GM23338 (cell line): ENCODE measurements at places on chromosomes 11 and 22.

- no peak for DNase-seq
Measured at GRCh38 chr11:109075976-109076375, 346.0 kb upstream of the C11orf87 start.

DNA sequence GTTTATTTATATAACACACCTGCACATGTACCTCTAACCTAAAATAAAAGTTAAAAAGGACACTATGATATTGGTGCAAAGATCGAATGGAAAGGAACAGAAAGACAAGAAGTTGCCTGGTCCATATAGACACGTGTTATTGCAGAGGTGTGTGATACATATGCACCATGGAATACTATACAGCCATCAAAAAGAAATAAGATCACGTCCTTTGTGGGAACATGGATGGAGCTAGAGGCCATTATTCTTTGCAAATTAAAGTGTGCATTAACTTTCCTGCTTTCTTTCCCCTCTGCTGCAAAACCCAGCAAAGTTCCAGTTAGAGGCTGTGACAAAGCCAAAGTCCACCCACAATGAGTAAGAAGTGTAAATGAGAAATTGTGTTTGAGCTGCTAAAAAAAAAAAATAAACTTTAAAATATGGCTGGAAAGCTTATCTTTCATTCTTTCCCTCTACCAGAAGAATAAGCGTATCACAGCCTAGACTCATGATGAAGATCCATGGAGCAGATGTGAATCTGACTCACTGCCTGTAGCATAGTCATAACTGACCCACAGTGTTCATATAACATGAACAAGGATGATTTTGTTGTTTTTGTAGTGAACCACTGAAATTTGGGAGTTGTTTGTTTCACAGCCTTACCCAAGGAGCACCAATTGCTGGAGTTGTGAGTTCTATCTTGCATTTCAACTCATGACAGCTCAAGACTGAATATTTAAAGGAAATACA lies 9.6 kb downstream of the OR52K1 start:
- no peak for DNase-seq

DNA sequence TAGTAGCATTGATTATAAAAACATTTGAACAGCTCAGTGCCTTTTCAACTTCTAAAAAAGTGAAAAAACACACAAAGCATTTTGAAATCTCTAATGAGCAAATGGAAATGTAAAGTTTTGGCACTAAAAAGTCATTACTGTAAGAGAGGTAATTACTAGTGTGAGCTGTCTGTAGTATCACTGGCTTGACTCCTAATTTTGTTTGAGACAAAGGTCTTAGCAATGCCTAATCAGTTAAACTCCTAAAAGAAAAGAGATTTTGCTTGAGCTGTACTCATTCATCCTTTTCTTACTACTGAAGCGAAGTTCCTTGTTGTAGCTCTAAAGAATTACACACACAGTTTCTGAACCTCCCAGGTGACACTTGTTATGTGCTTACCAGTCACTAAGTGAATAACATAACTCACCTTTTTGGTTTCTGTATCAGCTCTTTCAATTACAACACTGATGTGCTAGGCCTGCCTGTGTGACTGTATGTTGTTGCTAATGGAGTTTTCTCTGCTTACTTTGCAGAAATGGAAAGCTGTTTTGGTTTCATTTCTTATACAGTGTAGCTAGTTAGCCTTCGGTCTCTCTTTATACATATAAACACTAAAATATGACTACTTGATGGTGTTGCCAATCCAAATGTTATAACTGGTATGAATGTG lies 924.4 kb upstream of the TENM4 start:
- no peak for DNase-seq

GRCh38 chr22:30187094-30187493 lies 59.5 kb downstream of the LIF start:
- no peak for DNase-seq

- no peak for DNase-seq
Measured at GRCh38 chr11:35317253-35317652, 102.1 kb downstream of the SLC1A2 start.

- no peak for DNase-seq
Measured at GRCh38 chr11:68014157-68014946, 4.2 kb downstream of the ALDH3B1 start.

GRCh38 chr11:46038529-46038928 lies 82.7 kb downstream of the PHF21A start:
- no peak for DNase-seq

GRCh38 chr22:37533995-37534394 lies 14.8 kb upstream of the CARD10 start:
- no peak for DNase-seq

- no peak for DNase-seq
Measured at GRCh38 chr11:134724779-134725140, 312.7 kb upstream of the B3GAT1 start.

GRCh38 chr22:48891688-48892577 lies 935.7 kb downstream of the BRD1 start:
- no peak for DNase-seq

DNA sequence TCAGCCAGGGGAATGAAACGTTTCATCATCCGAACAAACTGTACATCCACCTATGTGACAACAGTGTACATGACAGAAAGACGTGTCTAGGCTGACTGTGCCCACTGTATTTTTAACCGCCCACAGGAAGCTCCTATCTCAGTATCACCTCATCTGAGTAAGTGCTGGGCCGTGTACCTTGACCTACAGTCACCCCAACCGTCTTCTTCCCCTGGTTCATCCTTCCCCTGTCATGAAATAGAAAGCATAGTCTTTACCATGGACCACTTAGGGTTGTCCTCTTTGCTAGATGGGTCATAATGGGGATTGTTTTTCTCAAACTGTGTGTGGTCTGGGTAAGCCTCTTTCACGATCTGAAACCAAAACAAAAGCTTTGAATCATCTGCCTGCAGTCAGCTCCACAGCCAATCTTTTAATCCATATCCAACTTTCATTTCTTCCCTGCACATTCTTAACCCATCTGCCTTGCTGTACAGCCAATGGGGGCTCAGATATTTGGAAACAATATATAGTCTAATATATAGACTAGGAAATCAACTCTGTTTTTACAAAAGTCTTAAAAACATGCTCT lies 4.2 kb downstream of the THYN1 start:
- DNase-seq: no peak

DNA sequence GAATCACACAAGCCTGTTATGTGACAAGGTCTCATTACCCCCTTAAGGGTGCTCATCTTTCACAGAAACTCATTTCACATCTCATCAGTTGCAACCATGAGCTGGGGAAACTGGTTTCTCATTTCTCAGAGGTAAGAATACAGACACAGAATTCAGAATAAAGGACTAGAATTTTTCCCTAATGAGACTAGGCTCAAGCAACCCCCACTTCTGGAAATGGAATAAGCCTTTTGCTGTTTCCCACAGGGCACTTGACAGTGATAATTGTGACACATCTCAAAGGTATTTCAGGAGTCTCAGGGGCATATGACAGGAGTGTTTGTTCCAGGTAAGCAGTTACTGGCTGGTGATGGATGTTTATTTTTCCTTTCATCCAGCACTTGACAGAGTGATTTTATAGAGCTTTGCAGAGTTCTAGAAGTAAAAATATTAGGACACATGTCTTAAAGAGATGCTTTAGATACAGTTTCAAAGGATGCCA lies 112.9 kb upstream of the DDI1 start:
- peak; percentile 7 for DNase-seq

GRCh38 chr11:45663486-45664375 lies 1.7 kb downstream of the CHST1 start:
- no peak for DNase-seq

- no peak for DNase-seq
Measured at GRCh38 chr11:35794333-35794732, 131.8 kb downstream of the TRIM44 start.

DNA sequence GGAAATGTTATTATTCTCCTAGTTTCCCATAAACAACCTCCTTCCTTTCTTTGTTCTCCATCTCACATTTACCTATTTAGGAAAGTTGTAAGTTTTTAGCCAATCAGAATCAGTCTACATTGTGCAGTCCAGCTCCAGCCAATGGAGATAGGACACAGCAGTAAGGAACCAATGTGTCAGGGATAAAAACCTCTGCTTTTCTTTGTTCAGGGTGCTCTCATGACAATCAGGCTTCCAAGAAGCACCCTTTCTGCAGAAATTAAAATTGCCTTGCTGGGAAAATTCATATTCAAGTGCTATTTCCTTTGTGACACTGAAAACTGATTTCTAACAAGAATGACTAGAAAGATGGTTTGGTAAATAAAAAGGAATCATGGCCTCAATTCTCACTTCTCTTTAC lies 14.6 kb downstream of the SCGB2A1 start:
- peak; percentile 27 for DNase-seq

- DNase-seq: no peak
Measured at GRCh38 chr11:60993615-60994014, 22.1 kb downstream of the CD6 start.
